ENCODE measurements at places on chromosomes 1 and 21. TPM values are rescaled to one million over a fixed set of nuclear protein-coding genes. Genes with fewer than 3 reads are reported as not detected.

Gene CRNN
- not detected for total RNA-seq

Gene UQCRHL
- total RNA-seq: 3.6 TPM

Gene GLMP
- total RNA-seq: 17.4 TPM

Gene CCDC27
- not detected for total RNA-seq

Gene A3GALT2
- total RNA-seq: not detected

Gene IFI44L
- 11.2 TPM for total RNA-seq

Gene RAB25
- 0.51 TPM for total RNA-seq

Gene RAD54L
- total RNA-seq: 3.1 TPM

Gene BRDT
- not detected for total RNA-seq

Gene F5
- total RNA-seq: 1.6 TPM

Gene DIO1
- total RNA-seq: not detected

Gene QSOX1
- 41.8 TPM for total RNA-seq

Gene KRTAP11-1
- not detected for total RNA-seq

Gene LMOD1
- total RNA-seq: 5.0 TPM

Gene DNALI1
- 14.8 TPM for total RNA-seq

Gene ASCL5
- total RNA-seq: not detected

Gene ADCY10
- 3.0 TPM for total RNA-seq

Gene RIMKLA
- 40.2 TPM for total RNA-seq

Gene SAMSN1
- total RNA-seq: 1.5 TPM

Gene ATP6V1G3
- not detected for total RNA-seq

Gene KRTAP7-1
- total RNA-seq: 0.78 TPM

Gene NCF2
- total RNA-seq: 4.4 TPM

Gene CHI3L2
- 4.1 TPM for total RNA-seq

Gene CR1L
- total RNA-seq: 0.30 TPM

Gene RIIAD1
- total RNA-seq: 6.3 TPM

Gene ZNF593OS
- total RNA-seq: not detected

Gene SMIM1
- total RNA-seq: 5.8 TPM

Gene NEK2
- 2.0 TPM for total RNA-seq

Gene NGF
- total RNA-seq: not detected

Gene HEYL
- total RNA-seq: 4.1 TPM

Gene FGGY
- 38.3 TPM for total RNA-seq

Gene DVL1
- 104 TPM for total RNA-seq

Gene C8B
- total RNA-seq: not detected

Gene PDC
- total RNA-seq: not detected

Gene FALEC
- total RNA-seq: 3.0 TPM

Gene OR14K1
- not detected for total RNA-seq

Gene KRTAP19-3
- total RNA-seq: not detected

Gene TRAF5
- total RNA-seq: 13.2 TPM

Gene SZT2
- 63.7 TPM for total RNA-seq

Gene PLPPR5
- 12.1 TPM for total RNA-seq

Gene LAMC1
- 25.5 TPM for total RNA-seq

Gene GBP5
- total RNA-seq: 1.4 TPM

Gene ATXN7L2
- total RNA-seq: 20.4 TPM

Gene LRP8
- total RNA-seq: 49.7 TPM

Gene CACNA1S
- total RNA-seq: 0.49 TPM

Gene ADGRL4
- 3.2 TPM for total RNA-seq

Gene SYT14
- 19.9 TPM for total RNA-seq

Gene SLC45A1
- 20.2 TPM for total RNA-seq

Gene CATSPER4
- total RNA-seq: not detected

Gene PRRX1
- total RNA-seq: 19.7 TPM

Gene INSRR
- total RNA-seq: not detected

Gene KCNT2
- 12.3 TPM for total RNA-seq

Gene IRF6
- total RNA-seq: 1.6 TPM

Gene LCE3E
- not detected for total RNA-seq

Gene CDC7
- 11.2 TPM for total RNA-seq

Gene RSPO1
- 0.33 TPM for total RNA-seq

Gene GRIK3
- 24.9 TPM for total RNA-seq

Gene CD164L2
- 0.56 TPM for total RNA-seq

All from dorsolateral prefrontal cortex (tissue), 122 donors.